ENCODE measurements at places on chromosomes 2 and 18. TPM values are rescaled to one million over a fixed set of nuclear protein-coding genes. Genes with fewer than 3 reads are reported as not detected.

GRCh38 chr18:37307181-37307580, 258.4 kb downstream of the CELF4 start:
- no peak for DNase-seq

DNA sequence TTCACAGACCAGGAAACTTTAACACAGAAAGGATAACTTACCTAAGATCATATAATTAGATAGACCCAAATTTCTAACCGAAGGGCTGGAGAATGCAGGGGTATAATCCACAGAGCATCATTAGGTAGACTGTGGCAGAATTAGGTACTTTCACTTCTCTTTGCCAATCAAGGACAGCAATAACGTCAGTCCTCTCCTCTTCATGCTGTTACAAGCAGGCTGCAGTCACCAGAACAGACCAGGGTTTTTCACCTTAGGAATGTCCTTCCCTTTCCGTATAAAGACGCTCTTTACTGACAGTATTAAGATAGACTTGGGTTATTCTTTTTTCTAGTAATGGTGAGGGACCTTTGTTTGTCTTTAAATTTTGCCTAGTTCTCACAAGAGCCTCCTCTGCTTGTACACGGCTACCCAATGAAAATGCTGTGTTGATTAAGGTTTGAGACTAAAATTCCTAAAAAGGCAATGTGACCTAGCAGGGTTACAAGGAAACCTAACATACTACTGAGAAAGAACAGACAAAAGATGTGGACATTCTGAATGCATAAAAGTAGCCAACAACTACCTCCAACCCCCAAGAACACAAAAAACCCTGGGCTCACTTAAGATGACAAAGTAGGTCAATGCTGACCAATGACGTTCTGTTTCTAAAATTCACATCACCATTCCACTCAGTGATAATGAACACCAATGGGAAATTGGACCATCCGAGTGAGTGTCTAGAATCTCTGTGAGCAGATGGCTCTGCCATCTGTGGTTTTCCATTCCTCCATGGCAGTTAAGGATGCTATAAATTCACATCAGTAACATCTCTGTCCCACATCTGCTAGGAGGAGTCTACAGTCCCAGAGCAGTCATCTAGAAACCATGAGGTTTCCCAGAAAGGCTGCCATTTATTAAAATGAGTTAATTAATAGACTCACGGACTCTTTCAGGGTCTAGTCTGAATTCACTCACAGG, 2.1 kb downstream of the PDIA6 start:
- DNase-seq, result no peak

DNA sequence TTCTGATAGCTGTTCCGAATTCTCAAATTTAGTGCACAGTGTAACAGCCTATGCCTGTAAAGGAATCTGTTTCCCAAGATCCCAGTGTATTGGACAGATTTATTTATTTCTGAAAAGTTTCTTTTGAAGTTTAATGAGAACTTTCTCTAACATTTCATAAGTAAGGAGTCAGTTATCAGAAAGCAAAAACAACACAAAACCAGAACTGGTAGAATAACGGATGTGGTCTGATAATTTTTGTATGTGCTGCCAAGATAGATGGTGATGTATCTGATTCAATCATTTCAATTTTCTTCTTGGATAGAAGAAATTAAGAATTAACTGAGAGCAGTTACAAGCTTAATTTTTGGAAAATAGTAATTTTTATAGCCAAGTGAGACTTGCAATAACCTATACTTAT, 374.3 kb downstream of the SOCS6 start:
- no peak for DNase-seq

DNA sequence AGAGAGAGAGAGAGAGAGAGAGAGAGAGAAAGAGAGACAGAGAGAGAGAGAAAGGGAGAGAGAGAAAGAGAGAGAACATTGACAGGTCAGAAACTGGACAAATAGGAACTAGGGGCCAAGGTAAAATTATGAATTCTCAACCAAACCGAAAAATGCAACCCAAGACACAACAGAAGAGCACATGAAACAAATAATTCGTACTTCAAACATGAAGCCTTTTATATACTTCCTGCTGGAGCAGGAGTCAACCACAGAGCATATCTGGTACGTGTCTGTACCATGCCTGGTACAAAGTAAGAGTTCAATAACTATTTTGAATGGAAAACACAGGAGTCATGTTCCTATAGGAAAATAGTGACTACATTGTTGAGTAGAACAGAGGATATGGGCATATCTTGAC, 6.5 kb upstream of the VPS54 start:
- DNase-seq, result no peak

- peak; percentile 33 for DNase-seq
These were observed 178.1 kb upstream of the CYP26B1 start for GRCh38 chr2:72325592-72326422.

DNA sequence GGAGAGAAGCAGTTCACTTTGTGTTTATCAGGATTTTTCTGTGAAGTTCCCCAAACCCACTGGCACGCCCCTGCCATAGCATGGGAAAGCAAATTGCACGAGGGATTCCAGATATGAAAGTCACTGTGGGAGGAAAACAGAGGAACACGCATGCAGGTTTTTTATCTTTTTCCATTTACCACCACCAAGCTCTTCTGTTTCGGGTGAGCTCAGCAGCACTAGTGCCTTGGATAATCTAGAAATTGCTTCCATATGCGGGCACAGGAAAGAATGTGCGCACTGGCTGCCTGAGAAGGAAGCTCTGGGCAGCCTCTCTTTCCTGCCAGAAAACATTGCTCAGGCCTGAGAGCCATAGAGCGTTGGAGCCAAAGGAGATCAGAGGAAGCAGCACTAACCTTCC, 65.9 kb upstream of the WIPF1 start:
- no peak for DNase-seq

DNA sequence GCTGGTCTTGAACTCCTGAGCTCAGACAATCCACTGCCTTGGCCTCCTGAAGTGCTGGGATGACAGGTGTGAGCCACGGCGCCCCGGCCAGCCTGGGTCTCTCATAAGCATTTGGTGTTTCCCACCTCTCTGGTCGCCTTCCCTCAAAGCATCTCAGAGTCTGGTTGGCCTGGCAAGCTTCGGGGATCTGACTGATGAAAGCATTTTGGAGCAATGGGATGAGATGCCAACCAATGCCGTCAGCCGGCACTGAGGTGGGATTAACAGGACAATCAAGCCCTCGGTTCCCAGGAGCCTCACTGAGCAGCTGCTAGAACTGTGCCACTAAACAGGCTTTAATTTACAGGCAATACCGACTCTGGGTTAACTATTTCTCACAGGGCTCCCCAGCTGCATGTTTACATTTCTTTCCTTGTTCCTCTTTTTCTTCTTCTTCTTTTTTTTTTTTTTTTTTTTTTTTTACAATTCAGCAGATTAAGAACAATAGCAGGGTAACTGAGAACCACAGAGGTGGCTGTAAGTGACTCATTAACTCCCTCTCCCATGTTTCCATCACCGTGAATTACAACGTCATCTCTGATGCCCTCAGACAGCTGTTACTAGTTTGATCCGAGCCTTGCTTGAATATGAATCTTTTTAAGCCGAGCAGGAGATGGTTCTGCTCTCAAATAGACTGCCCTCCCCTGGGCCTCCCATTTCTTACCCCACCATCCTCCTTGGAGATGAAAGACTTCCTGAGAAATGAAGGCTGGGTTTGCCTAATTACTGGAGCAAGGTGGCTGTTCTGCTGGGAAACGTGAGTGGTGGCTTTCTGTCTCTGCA, 37.9 kb downstream of the ODC1 start:
- DNase-seq, result no peak

DNA sequence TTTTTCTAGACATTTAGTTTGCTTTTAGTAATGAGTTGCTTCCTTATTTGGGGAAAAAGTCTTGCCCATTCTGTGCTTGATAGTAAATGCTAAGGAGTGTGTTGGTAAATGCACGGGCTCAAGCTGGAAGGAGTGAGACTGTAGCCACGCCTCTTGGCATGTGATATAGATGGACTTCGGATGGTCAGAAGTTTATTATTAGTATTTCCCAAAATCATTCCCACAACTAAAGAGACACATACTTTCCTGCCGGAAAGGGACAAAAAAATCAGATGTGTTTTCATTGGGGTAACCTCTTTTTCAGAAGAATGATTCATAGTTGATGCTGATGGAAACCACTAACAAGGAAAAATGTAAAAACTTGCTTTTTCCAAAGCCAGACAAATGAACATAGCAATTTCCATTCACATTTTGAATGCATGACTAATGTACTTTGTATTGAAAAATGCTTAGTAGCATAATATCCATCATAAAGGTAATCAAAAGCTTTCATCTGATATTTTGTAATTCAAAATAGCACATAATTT, 133.2 kb downstream of the ZNF532 start:
- DNase-seq, result no peak

DNA sequence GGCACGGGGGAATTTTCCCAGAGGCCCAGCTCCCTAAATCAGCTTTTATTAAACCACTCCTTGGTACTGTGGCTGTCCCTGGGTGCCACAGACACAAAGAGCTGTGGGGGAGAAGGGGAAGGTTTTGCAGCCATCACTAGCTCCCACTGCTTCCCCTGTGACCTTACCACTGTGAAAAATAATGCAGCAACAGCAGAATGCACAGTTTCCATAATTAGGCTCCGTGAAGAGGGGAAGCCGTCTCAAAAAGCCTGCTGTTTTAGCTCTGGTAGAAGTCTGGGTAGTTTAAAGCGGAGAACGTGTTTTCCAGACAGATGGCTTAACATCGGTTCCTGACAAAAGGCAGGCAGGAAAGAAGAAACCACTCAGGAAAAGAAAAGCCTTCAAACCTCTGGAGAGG, 27.5 kb upstream of the CAB39 start:
- no peak for DNase-seq

- DNase-seq, result no peak
These were observed 231.2 kb upstream of the LINC00305 start for GRCh38 chr18:64380117-64380516.

Gene RAPGEF4
- total RNA-seq, result 1.8 TPM

Gene LINC00305
- total RNA-seq, result not detected

Gene CNDP1
- total RNA-seq, result not detected

Gene FZD7
- total RNA-seq, result 106 TPM

Measured in neural progenitor cell (in vitro differentiated cells).